ENCODE measurements at places on chromosomes 16 and 17.

DNA sequence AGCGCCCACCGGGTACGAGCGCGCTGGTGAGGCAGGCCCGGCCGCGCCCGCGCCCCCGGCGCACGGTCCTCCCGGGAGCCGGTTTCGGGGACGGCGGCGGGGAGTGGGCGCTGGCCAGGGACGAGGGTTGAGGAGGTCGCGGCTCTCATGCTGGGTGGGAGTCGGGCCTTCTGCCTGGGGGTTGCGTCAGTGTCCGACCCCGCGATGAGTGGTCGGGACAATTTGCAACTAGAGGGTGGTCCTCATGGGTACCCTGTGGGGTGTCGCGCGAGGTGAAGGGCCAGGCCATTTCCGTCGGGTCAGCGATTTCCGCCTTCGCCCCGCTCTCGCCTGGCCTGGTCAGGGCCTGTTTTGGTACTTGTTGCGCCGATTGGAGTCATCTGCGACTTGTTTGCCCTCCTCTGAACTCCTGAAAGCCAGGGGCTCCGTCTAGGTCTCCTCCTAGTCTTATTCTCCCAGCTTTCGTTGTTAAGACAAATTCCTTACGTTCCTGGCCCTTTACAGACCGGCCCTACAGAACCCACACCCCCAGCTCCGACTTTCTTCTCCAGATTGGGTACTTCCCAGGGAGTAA lies 14.9 kb downstream of the NAA60 start:
- DNase-seq: no peak

DNA sequence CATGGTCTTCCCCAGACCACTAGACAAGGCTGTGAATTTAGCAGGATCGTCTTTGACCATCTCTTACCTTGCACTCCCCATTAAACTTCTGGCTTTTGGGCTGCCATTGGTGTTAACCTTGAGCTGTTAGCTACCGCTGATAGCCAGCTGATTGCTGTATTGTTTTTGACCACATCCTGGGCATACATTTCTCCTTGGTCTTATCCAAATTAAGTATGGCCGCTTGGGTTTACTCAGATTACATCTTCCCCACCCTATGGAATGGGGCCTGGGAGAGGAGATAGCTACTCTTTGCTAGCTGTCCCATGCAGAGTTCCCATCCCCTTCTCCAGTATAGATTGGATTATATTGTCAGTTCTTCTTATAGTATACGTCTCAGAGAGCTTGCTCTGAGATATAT lies 270.4 kb upstream of the ELAC2 start:
- no peak for DNase-seq

GRCh38 chr16:89904606-89905510 lies 13.8 kb upstream of the MC1R start:
- no peak for DNase-seq

DNA sequence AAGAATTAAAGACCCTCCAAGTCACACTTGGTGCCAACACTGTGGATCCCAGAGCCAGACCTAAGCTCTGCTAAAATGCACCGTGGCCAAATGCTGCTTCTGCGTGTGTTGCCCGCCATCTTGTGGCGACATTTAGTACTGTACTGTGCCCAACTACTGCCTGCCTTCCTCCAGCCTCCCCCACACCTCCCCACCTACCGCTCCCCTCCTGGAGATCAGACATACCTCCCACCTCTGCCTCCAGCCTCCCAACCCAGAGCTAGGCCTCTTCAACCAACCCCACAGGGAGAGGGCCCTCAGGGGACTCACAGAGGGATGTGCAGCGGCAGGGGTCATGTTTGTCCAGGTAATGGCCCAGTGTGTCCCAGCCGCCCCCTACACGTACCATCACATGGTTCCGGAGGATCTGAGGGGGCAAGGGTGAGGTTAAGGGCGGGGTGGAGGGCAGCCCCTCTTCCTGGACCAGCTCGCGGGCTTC lies 5.5 kb downstream of the GAS2L2 start:
- peak; percentile 46 for DNase-seq

DNA sequence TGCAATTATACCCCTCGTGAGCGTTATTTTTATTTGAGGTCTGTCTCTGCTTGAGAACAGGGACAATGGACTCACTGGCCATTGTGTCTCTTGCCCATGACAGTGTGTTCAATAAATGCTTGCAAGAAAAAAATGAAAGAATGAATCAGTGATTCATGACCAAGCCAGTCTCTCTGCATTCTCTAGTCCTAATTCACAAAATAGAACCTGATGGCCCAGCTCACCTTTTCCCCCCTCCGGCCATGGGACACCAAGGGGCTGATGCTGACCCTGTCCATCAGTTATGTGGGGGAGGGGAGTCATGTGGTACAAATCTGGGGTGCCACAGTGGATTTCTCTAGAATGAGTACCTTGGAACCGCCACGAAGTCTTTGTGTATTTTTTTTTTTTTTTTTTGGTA lies 38.2 kb downstream of the CCDC42 start:
- DNase-seq: no peak

DNA sequence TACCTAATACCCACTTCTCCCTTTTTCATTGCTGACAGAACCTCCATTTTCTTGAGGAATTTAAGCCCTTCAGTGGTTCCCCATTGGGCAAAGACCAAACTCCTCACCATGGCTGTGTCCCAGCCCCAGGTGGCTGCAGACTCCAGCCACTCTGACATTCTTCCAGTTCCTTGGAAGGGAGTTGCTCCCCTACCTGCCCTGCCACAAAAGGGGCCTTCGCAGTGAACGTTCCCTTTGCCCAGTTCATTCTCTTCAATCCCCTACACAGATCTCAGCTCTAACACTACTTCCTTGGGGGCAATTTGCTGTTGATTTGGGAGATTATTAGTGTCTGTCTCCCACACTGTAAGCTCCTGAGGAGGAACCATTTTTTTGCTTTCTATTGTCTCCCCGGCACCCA lies 3.2 kb upstream of the AKTIP start:
- DNase-seq: no peak

- DNase-seq: no peak
Observed at GRCh38 chr17:80446645-80447405, 29.6 kb downstream of the NPTX1 start.

DNA sequence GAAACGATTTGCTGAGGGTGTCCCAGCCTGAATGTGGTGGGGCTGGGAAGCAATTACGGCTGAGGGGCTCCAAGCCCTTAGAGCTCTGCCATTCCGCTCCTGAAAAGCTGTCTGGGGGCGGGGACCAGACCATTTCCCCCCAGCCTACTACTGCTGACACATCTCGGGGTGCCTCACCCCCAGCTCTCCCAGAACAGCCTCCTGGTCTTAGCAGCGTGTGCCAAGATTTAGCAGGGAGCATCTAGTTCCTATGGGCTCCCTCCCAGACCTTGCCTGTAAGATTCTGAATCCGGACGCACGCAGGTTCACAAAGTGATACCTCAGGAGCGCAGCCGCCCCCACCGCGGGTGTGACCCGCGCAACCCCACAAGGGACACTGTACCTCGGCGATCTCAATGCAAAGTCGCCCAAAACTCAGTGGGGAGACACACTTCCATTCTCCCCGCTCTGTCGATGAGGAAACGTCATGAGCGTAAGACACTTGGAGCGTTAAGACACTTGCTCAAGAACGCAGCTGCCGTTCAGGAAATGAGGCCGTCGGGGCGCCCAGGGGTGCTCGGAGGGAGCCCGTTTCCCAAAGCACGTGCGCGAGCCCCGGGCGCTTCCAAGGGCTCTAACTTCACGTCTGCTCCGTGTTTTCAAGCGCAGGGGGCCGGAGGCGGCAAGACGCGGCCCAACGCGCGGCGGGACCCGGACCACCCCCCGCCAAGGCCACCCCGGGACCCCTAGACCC lies 629 bp downstream of the GEMIN4 start:
- peak; percentile 24 for DNase-seq

DNA sequence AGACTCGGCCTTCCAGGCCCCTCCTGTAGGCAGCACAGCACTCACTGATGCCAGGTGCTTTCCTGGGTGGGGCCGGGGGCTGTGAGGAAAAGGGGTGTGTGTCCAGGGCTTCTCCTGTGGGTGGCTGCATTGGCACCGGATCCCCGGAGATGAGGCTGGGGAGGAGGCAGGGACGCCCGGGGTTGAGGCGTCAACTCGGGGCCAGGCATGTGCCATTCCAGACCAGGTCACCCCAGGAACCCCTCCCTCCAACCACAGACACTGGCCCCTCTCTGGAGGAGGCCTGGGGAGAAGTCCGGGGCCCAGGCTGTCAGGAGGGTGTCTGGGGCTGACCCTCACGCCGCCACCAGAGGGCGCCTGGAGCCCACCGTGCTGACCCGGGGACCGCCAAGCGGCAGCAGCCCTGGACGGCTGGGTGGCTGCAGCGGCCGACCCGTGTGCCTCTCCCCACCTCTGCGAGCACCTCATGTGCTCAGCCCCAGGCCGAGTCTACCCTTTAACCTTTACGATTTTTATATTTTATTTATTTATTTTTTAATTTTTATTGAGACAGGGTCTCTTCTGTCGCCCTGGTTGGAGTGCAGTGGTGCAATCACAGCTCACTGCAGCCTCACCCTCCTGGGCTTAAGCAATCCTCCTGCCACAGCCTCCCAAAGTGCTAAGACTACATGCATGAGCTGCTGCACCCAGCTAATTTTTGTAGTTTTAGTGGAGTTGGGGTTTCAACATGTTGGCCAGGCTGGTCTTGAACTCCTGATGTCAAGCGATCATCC lies 3.2 kb upstream of the METRN start:
- DNase-seq: peak; percentile 45

DNA sequence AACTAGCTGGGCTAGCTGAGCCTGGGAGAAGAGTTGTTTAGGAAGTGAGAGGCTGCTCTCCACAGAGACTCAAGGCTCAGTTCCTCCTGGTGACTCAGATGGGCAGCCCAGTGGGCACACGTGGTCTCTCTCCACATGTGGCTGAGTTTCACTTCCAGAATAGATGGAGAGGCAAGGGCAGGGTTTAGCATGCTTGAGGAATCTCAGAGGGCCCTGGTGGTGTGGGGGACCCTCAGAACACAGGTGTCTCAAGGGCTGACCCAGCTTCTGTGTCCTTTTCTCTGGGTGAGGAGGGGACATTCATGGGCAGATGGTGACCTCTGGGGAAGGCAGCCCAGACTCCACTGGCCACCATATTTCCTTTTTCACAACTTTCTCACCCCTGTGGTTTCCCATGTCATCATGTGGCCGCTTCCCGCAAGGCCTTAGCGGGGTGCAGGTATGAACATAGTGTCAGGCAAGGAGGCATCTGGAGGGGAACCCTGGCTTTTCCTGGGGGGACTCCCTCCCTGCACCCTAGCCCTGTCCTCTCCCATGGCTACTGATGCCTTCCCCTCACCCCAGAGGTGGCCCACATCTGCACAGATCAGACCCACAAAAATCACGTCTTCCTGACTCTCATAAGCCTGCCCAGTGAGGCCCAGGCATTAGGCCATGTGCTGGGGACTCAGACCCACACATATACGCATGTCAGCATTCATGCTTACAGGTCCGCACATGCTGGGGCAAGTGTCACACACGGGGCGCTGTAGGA lies 3.3 kb downstream of the GRN start:
- DNase-seq: no peak

All from stimulated activated CD8-positive, alpha-beta memory T cell treated with anti-CD3 and anti-CD28 coated beads, Interleukin-7, amount 100 ng/mL, for 4 hours (primary cell).